ENCODE measurements at places on chromosomes 5 and 9.

GRCh38 chr9:114911167-114911821, 19.1 kb downstream of the TNFSF8 start:
- no peak for DNase-seq

DNA sequence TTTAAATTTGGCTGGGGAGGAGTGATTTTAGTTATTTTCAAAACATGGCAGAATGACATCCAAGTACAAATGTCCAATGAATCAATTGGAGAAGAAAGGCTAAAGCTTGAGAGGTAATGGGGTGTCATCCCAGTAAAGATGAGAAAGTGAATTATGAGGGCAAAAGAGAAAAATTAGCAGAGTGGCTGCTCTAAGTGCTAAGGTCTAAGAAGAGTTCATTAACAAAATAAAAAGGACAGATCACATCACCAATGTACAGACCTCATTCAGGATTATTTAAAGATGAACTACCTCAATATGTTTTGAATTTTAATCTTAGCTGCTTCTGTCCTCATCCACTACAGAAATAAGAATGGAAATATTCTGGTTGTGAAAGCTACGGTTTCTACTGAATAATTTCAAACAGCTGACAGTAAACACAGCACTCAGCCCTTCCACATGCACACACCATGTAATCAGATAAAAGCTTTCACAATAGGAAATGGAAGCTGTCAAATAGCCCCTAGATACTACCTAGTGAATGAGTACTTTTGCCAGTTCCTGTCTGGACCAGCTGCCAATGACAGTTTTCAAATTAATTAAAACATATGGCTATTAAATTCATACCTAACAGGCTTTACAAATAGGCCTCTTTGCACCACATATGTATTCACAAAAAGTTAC, 171.5 kb downstream of the SSBP2 start:
- no peak for DNase-seq

DNA sequence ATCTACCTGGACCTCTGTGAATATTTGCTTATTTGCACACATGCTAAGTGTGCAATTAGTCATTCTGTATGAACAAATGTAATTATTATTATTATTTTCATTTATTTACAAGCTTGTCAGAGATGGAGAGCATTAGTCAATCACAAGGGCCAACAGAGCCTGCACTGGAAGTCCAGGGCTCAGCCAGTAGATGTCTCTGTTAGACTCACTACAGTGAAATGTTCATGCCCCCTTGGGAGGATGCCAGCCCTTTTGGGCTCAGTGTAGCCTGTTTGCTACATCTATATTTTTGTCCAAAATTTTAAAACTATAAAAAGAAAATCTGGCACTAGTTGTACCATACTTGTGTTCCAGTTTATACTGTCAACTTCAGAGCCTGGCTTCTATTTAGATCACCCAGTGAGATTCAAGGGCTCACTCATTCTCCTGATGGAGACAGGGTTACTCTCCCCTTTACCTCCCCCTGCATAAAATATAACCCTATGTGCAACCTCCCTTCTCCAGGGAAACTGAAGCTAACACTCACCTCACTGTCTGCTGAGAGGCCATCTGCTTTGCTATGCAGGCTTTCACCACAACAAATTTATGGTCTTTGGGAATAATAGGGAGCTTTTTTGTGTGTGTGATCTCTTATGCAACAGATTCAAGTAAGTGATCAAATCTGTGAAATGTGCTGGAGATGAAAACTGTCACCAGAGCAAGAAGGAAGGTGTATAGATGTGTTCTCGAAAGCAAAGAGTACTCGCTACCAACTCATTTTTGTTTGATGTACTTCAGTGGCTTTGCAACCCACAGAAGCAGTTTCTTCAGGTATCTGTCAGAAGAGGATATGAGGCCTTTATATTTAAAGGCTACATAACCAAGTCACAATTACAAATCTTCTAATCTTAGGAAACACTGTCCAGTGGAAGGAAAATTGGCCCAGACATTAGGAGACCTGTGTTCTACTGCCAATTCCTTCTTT, 99.9 kb upstream of the TLE4 start:
- peak; percentile 14 for DNase-seq

GRCh38 chr9:25724424-25724823, 46.2 kb upstream of the TUSC1 start:
- DNase-seq: no peak

GRCh38 chr5:74948031-74948546, 81.9 kb upstream of the FAM169A start:
- no peak for DNase-seq

DNA sequence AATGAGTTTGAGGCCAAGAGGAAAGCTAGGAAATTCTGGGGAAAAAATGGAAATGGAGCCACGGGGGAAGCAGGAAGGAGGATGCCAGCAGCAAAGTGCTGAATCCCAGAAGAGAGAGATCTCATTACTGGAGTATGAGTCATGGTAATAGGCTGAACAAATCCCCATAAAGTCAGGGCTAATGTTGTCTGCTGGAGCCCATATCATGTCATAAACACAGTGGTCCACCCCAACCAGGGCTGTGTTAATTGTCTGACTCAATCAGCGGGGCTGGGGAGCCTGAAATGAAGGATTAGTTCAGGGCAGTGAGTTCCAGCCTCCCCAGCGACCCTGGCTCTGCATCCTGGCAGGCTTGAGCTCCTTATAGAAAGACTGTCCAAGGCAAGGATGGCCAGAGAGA, 68.8 kb downstream of the TLR4 start:
- no peak for DNase-seq

GRCh38 chr5:91171322-91171721, 211.8 kb downstream of the ARRDC3 start:
- DNase-seq: no peak

- no peak for DNase-seq
Observed at GRCh38 chr5:1461396-1461795, 16.2 kb upstream of the SLC6A3 start.

GRCh38 chr9:136802321-136802720, 5.4 kb upstream of the RABL6 start:
- DNase-seq: no peak

DNA sequence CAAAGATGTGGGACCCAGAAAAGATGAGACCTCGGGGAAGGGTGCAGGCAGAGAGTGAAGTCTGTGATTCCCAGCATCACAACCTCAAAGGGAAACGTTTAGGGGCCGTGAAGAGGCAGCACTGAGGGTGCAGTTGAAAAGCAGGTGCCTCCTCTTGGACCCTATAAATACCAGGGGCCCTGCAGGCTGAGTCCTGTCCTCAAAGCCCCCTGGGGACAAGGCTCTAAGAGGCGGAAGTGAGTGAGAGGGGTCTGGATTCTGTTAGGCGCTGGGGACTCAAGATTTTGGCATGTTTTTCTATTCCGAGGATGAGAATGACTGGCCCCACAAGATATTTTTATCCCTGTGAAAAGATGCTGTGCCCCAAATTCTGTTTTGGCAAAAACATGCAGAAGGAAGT, 107.8 kb downstream of the THBS4 start:
- no peak for DNase-seq

DNA sequence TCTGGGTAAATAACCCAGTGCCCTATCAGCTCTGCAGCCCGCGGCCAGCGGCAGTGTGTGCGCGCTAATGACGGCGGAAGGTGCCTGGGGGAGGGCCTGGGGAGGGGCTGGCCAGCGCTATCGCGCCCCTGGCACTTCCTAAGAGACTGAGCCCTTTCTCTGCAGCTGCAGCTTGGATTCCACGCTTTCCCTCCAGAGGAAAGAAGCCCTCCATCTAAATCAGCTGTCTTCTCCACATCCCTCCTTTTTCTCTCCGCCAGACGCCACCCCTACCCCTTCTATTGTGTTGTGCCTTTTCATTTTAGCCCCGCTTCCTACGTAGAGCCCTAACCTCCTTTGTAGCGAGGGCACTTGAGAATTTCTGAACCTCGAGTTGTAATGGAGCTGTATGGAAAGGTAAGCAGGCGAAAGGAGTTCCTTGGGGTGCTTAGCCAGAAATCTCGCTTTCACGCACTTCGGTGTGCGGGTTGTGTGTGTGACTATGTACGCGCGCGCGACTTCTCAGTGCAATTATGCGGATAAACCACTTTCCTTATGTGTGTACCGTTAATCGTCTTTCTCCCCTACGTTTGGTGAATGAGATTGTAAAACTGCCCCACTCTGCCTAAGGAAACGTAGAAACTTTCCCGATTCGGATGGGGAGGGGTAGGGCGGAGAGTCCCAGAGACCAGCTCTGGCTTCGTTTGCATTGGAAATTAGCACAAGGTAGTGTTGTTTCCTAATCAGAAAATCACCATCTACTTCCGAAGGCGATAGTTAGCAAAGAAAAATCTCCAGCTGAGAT, 664 bp upstream of the RAB3C start:
- DNase-seq: no peak

GRCh38 chr9:129665389-129665775, at the start of gene PRRX2:
Gene PRRX2 (plus strand): TSS chr9:129665647. CDS start chr9:129665868, 221 bp downstream.
- DNase-seq: peak; percentile 35

- no peak for DNase-seq
Observed at GRCh38 chr5:100780376-100780870, 122.7 kb downstream of the ST8SIA4 start.

DNA sequence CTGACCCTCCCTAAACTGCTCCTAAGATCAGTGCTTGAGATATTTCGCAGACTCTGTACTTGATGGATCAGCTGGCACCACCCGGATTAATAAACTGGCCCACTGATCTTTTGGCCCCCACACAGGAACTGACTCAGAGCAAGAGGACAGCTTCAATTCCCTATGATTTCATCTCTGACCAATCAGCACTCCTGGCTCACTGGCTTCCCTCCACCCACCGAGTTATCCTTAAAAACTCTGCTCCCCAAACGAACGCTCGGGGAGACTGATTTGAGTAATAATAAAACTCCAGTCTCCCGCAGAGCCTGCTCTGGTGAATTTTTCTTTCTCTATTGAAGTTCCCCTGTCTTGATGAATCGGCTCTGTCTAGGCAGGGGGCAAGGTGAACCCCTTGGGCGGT, 36.5 kb upstream of the CD180 start:
- DNase-seq: no peak

DNA sequence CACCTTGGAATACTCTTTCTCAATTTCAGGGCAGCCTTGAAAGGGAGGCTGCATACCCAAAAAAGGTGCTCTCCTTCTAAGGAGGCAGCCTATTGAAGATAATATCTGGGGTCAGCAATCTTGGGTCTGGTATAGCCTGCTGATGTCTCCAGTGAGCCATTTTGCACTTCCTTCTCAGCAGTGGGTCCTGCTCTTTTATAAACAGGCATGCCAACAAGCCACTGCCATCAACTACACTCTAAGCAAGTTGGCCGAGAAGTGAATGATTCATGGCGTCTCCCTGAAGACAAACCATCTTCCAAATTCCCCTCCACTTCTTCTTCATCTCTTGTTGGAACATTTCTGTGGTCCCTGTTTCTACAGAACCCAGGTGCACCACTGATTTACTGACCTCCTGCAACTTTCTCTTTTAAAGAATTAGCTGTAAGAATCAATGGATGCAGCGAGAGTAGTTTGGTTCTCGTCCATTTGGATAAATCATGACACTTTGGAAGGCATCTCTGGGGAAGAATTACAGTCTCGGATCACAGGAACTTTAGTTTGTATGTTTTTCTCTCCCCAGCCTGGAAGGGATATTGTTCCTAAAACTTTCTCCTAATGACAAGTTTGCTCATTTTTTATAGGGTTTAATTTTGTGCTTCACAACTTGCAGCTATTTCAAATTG, 108.3 kb downstream of the INSYN2B start:
- DNase-seq: no peak

DNA sequence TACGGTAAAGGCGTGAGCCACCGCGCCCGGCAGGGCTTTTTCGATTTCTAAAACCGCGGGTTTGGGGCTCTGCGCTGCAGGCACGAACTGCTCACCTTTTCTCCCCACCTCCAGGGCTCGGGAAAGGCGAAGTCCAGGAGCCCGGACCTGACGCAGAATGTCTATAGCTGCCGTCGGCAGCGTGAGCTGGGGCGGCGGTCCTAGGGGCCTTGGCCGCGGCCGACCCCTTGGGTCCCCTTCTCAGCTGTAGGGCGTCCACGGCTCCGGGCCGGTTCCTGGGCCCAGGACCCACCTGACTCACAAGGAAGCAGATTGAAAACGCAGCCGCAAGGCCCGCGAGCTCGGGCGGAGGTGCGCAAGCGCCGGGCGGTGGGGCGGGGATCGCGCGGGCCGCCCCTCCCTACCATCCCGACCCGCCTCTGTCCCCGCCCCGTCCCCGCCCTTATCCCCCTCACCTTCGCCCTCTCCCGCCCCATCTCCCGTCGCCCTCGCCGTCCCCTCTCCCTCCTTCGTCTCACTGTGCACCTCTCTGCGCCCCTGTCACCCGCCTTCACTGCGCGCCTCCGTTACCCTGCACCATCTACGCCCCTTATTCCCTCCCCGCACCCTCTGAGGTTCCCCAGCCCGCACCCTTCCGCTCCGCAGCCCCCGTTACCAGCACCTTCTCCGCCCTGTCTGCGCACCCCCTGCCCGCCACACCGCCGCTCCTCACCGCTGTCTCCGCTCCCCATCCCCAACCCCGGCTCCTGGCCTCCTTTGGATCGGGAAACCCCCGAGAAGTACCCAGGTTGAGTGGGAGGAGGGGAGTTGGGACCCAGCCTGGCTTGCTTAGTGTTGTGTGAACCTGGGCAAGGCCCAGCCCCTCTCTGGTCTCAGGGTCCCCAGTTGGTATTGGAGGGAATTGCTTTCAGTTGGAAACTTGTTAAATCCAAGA, at the start of gene HDHD3:
Gene HDHD3, minus strand, starts transcription at position 353 of the 934 bp plus-strand sequence. CDS start 2,632 bp downstream, outside the sequence.
- DNase-seq: peak; percentile 80

GRCh38 chr5:38556088-38556598, 303 bp downstream of the LIFR start:
- DNase-seq: peak; percentile 19

DNA sequence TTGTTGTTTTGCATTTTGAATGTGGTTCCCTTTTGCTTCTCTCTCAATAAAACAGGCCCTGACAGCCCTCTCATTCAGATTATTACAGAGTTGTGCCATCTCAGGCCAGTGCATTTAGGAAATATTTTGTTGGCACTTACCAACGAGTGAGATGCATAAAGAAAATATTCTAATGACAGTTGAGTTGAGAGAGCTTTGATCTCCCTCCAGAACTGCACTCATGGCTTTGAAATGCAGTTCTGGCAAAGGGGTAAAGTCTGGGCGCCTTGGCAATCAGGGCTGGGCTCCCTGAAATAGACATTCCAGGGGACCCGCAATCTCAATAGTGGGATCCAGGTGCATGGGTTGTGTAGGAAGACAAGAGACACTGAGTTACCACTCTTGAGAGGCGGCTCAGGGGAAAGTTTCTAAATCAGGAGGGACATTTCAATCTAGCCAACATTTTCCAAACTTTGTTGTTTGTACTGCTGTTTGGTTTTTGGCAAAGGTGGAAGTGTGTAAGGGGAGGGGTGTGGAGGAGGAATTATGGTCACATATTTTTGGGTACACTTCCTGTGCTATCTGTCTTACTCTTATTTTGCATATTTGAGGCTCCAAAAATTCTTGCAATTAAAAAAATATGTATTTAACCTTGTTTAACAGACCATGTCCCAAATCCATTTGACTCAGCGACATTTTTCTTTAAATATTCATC, 48.8 kb downstream of the PAPPA start:
- no peak for DNase-seq
